Stimulated activated CD4-positive, alpha-beta T cell treated with anti-CD3 and anti-CD28 coated beads, TNF-alpha, amount 100 ng/mL, for 48 hours (primary cell): ENCODE measurements at places on chromosomes 12 and 14.

GRCh38 chr14:26707234-26707633 is 109.4 kb upstream of the NOVA1 start:
- no peak for DNase-seq

DNA sequence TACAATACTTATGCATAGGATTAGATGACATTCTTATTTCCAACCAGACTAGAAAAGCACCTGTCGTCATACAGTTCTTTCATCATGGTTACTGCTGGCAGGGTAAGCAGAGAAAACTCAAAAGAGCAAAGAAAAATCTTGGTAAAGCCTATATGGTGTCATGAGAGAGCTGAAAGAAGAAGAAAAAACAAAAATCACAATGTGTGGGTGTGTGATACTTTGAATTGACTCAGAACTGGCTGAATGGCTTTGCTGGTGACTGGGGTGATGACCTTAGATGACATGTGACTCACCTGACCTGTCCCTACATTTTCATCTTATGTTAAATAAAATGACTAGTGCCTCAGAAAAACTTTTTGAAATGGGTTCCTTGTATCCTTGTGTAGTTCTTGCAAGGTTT is 278.1 kb upstream of the LMO3 start:
- DNase-seq, result no peak

DNA sequence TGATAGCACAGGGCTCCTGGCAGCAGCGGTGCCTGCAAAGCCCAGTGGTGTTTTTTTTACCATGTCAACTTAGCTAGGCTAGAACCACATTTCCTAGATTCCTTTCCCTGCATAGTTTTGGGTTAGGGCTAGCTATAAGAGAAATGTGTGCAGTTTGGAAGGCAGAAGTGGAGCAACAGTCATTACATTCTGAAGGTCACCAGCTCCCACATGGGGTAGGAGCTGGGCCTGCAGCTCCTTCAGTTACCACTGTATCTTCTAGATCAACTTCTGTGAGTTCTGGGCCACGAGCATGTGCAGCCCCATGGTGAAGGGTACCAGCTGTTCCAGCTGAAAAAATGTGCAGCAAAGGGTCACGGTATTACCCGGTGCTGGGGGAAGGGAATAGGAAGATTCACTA is 2.3 kb upstream of the SLC25A3 start:
- no peak for DNase-seq

DNA sequence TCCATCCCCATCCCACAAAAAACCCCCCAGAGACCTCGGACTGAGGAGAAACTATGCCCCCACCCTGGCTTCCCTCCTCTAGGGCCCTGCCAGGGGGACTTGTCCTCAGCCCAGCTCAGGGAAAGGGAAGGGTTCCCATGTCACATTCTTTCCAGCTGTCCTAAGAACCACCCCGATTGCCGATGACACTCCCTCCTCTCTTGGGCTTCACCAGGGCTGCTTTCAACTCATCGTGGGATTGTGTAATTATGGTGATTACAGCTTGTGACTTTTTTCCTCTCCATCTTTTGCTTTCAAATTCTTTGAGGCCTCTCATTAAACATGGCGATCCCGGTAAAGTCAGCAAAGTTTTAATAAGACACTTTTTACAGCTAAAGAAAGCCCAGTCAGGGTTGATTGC is 344.0 kb downstream of the DPF3 start:
- DNase-seq, result no peak

- no peak for DNase-seq
Observed at GRCh38 chr14:89507926-89508460, 91.0 kb upstream of the FOXN3 start.

DNA sequence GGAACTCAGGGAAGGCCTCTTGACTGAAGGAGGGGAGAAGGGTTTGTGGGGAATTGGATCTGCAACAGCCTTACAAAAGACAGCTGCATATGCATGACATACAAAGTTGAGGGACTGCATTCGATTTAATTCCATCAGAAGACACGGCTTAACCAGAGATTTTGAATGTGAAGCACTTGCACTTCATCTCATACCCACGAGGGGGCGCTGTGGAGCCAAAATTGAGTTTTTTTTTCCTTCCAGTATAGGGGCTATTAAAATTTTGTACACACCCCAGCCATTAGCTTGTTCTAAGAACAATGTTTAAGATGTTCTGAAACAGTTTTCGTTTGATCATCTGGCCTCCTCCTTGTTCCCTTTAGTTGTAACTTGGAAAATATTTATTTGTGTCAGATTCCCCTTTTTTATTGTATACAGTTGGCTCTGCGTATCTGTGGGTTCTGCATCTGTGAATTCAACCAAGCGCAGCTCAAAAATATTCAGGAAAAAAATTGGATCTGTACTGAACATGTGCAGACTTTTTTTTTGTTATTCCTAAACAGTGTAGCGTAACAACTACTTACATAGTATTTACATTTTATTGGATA is 1.6 kb downstream of the SUDS3 start:
- DNase-seq, result no peak

- DNase-seq, result no peak
Observed at GRCh38 chr14:69999261-69999674, 120.1 kb downstream of the SMOC1 start.

GRCh38 chr12:118059341-118060191 is 1.4 kb downstream of the WSB2 start:
- no peak for DNase-seq

GRCh38 chr12:80567401-80567800 is 123.4 kb downstream of the PTPRQ start:
- DNase-seq, result no peak

- DNase-seq, result no peak
Observed at GRCh38 chr12:64688219-64688618, 71.0 kb downstream of the GNS start.

- DNase-seq, result no peak
Observed at GRCh38 chr12:40312196-40312595, 87.4 kb downstream of the LRRK2 start.

GRCh38 chr14:37890095-37890494 is 294.7 kb downstream of the TTC6 start:
- DNase-seq, result no peak

- no peak for DNase-seq
Observed at GRCh38 chr12:9809866-9810265, 17.4 kb upstream of the KLRF1 start.

DNA sequence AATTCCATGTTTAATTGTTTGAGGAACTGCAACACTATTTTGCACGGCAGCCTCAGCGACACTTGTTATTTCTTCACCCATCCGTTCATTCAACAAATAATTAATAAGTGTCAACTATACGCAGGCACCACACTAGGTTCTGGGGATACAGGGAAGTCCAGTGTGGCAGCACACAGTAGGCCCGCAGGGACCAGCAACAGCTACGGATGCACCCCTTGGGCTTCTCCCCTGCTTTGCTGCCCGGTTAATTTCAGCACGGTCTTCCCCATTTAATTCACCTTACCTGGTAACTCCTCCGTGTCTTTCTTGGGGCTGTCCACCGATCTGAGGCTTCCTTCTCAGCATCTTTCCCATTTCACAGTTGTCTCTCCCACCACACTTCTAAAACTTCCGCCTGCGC is 48.3 kb downstream of the ZFP36L1 start:
- no peak for DNase-seq

GRCh38 chr12:105474672-105475071 is 144.2 kb downstream of the C12orf75 start:
- DNase-seq, result no peak
